ENCODE measurements at places on chromosomes 7 and 10.

DNA sequence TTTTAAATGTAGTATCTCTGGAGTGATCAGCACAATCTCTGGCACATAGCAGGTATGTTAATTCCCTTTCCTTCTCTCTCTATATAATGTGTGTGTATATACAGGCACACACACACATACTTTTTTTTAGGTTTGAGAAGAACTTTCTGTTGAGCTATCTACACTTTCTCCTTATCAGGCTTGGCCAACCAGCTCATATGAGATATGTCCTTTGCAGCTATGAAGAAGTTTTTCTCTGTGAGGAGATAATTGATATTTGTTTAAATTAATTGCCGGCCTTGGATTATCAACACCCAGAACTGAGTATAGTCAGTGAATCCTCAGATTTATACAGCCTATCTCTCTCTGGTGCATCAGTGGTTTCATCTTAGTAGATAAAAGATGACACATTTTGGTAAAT is 2.3 kb upstream of the MCU start:
- DNase-seq: no peak

DNA sequence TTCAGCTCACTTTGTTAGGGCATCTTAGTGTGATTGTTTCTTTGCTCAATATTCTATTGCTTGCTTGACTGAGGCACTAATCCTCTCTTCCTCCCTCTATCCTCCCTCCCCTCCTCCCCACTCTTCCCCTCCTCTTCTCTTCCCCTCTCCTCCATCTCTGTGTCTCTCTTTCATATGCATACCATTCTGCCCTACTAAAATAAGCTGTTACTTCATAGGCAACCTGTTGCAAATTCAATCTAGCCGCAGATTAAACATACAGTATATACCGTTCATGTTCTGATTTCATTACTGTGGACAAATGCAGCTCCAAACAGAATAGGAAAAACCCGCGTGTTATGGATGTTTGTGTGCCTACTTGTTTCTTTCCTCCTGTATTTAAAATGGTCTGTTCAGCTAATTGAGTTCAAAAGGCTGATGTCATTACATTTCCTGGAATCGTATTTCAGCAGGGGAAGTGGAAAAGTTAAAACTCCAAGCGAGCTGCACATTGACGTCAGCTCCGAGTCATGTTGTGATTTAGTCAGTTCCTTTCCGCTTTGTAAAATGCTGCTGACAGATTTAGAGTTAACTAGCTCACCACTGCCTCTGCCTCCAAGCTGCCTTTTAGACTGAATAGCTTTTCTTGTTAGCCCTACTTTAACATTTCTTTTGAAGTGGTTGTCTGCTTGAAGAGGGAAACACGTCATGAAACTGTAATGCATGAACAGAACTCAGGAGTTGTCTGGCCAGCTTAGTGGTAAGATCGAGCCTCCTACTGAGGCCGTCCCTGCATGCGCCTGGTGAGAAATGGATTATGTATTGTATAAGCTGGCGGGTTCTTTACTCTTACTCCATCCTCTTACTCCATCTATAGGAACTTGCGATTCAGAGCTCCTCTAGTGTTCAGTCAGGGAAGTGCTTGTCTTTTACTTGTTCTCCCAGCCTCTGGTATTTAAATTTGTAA is 69.0 kb downstream of the CREM start:
- peak; percentile 93 for DNase-seq

GRCh38 chr10:62396864-62397263 is 22.7 kb downstream of the ZNF365 start:
- DNase-seq: no peak

DNA sequence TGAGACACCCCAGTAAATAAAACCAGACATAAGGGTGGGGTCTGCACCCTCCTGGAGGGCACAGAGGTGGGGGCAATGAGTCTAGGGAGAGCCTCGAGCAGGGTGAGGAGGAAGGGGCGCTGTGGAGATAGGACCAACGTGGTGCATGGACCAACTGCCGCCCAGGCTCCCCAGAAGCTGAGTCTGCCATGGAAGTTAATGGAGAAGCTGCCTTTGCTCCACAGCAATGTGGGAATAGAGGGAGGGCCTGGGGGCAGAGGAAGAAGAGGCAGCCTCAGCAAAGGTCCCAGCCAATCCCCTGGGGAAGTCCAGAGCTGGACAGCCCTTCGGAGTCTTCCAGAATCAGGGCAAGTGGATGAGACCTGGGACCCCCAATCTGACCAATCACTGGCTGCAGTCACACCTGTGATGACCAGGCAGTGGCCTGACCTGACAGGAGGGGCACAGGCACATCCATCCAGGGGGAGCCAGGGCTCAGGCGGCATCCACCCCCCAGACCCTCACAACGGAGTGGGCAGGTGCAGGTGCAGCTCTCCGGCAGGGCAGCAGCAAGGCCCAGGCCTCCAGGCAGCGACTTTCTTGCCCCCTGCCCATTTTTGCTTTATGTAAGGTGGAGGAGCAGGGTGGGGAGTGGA is 242.2 kb upstream of the PPP2R2D start:
- no peak for DNase-seq

GRCh38 chr10:46523119-46523961 is 33.1 kb downstream of the GPRIN2 start:
- no peak for DNase-seq

GRCh38 chr7:6186577-6186976 is 85.8 kb downstream of the CYTH3 start:
- DNase-seq: no peak

- no peak for DNase-seq
Measured at GRCh38 chr7:21024485-21024867, 237.8 kb upstream of the SP8 start.

DNA sequence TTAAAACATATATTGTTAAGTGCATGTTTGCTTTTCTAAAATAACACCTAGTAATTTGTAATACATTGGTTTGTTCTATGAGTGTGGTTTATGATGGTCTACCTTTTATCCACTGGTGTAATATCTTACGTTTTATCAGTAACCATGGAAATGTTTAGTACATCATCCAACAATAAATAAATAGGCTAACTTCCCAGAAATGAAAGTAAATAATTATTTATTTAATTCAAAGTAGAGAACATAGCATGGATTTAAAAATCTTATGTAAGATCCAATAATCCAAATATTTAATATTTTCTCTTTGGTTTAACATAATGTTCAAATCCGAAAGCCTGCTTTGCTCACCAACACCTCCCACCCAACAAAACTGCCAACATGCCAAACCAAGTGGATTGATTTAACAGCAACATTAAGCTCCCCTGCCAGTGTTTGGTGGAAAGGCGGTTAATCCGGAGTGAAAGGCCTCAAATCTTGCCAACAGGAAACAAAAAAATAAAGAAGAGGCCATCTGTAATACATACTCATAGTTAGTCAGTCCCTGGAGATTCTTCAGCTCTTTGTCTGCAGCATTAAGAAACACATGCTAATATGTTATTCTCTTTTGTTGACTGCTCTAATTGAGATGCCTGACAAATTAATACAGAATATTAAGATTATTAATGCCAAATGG is 897.8 kb downstream of the CNTNAP2 start:
- no peak for DNase-seq

GRCh38 chr10:131575877-131576276 is 264.4 kb upstream of the TCERG1L start:
- no peak for DNase-seq

- no peak for DNase-seq
Measured at GRCh38 chr10:102405108-102405571, 9.6 kb downstream of the NFKB2 start.

- no peak for DNase-seq
Measured at GRCh38 chr10:79025199-79025832, 43.5 kb upstream of the ZMIZ1 start.

DNA sequence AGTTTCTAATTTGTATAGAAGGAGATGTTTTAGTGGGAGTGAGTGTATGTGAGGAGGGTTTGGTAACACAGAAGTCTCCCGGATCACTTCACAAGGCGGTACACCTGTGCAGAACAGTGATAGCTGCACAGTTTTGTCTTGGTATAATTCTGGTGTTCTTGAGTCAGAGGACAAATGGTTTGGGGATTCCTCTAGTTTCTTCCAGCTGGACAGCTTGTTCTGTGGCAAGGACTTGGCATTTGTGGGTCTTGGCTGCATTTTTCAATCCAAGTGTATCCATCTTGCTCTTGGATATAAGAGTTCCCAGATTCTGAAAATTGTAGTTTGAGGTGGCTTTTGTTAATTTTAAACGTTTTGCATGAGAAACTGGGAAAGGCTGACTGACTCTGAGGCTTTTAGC is 135.7 kb downstream of the AHR start:
- DNase-seq: peak; percentile 9

- no peak for DNase-seq
Measured at GRCh38 chr7:106915873-106916272, 50.8 kb downstream of the PIK3CG start.

- DNase-seq: no peak
Measured at GRCh38 chr7:116687801-116688201, 15.8 kb downstream of the MET start.

DNA sequence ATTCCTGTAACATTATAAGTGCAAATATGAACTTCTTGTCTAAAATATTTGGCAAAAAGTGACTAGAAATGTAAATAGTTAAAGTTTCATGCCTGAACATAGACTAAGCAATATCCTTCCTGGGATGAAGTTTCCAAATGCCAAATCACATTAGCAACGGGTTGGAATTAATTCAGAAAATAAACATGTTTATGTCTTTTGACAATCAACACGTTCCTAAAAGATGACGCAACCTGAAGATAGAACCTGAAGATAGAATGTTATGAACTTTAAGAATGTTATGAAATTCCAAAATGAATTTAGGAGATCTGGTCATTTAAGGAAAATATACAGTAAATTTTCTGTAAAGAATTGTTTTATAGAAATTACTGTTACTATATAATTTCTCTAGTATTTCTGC is 9.2 kb downstream of the LAMB4 start:
- DNase-seq: no peak

DNA sequence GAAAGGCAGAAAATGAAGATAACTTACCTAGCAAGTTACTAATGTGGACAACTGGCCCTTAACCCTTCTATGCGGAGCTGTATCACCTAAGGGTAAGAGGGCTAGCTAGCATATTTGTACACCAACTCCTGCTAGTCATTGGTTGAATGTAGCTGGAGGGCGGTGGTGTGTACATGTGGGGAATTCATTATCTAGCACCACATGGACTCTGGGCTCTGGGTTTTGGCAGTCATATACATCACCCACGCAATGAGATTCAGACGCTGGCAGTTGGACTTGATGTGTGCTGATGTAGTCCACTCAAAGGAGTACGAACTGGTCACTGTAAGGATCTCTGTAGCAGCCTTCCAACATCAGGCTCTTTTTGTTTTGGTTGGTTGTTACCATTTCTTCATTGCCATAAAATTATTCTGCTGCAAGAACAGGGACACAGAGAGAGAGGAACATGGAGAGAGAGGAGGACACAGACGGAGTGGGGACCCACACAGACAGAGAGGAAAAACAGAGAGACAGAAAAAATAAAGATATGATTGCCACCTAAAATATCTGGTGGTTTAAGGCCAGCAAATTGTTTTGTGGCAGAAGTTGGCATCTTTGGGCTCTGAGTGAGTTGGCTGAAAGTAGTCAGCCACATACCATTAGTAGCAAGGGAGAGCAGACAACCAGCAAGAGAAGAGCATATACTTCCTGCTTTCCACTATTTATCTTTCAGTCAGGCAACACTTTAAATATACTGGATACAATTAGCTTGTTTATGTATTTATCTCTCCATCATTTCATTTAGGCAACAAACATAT is 76.7 kb upstream of the MTPN start:
- DNase-seq: no peak

DNA sequence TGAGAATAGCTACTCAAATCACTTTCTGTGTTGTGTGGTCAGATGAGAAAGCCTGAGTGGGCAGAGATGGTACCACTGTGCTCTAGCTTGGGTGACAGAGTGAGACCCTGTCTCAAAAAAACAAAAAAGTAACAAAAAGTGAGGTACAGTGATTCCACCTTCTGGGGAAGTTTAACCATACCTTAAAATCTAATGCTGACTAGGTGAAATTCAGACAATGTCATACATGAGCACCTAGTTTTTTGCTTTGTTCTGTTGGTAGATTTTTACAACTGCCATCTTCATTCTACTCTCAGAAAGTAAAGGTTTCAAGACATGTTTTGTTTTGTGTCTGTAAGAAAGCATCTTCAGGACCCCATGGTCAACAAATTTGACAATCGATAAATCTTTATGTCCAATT is 144.2 kb downstream of the ARHGAP21 start:
- no peak for DNase-seq

GRCh38 chr10:133124357-133125211 is 35.4 kb upstream of the KNDC1 start:
- no peak for DNase-seq

DNA sequence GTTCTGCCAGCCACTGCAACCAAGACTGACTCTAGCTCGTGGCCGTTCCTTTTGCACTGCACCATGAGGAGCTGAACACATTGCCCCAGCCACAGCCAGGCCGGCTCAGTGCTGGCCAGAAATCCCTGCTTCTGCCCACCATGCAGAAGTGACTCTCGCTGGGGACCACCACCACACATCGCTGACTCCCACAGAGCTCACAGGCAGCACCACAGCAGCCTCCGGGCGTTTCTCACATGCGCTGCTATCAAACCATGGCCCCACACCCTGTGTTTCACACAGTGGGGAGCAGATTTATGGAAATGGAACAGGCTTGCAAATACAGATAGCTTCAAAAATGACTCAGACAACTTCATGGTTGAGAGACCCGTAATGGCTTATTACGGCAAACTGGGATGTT is 15.4 kb upstream of the SDK1 start:
- DNase-seq: no peak

DNA sequence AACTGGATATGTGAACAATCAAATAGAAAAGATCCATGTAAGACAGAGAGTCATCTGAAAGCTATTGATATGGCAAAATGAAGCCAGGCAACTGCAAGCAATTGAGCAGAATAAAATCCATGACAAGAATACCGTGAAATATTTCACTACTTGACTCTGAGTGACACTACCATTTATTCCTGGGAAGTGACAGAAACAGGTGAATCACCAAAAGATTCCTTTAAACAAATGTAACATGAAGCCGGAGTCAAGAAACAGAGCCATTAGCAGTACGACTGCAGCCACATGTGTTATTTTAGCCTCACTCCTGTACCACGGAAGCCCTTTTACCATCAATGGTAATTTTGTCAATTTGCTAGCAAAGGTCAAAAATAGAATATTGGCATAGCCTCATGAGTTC is 197.7 kb upstream of the POT1 start:
- no peak for DNase-seq

DNA sequence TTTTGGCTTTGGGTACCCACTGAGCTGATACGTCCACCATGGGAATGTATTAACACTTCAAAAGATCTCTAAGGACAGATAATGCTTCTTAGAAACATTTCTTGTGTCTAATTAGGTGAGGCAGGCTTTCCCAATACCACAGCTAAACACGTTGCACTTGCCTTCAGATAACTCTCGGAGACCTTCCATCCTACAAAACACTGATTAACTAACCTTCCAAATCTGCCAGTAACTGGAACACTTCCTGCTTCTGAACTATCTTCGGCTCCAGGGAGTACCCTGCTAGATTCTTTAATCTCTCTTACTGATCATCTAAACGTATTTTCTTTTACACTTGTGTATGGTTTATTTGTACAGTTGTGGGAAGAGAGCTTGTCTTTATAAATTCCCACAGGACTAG is 1.1 kb upstream of the WNT16 start:
- no peak for DNase-seq
